ENCODE measurements at places on chromosomes 4 and X.

DNA sequence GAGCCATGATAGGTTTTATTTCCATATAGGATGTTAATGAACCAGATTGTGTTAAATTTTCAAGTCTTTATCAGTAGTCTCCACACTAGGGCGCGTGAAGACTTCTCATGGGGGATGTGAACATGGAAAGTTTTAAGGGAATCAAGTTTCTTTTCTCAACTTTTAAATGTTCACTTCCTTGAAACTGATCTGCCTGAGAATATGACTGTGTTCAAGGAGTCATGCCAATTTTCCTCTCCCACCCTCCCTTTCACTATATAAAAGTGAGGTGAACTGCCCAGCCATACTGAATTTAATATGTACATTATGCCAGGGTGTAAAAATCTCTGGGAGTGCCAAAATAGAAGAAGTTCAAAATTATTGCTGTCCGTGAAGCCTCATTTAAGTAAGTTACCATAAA lies 30.4 kb upstream of the HPGDS start:
- no peak for DNase-seq

GRCh38 chrX:16392597-16392996 lies 225.3 kb downstream of the MAGEB17 start:
- no peak for DNase-seq

- no peak for DNase-seq
Measured at GRCh38 chr4:47000406-47000805, 7.0 kb upstream of the GABRA4 start.

DNA sequence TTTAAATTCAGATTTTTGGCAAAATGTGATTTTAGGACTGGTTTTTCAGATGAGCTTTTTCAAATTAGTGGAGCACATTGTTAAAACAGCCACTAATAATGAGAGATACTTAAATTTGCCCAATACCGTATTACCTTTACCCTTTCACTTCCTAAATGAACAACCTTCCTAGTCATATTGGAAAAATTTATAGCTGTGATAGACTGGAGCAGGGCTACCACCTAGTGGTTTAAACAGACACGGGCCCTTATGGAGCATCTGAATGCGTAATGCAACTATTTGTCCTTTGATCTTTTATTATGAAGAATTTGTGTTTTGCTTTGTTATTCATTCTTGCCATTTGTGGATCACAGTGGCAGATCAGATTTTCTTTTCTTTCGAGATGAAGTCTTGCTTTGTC lies 72.7 kb downstream of the KDM6A start:
- no peak for DNase-seq

- no peak for DNase-seq
Measured at GRCh38 chr4:82629238-82630000, 67.6 kb upstream of the TMEM150C start.
